Activated CD4-positive, alpha-beta T cell treated with anti-CD3 and anti-CD28 coated beads for 24 hours (primary cell): ENCODE measurements at places on chromosomes 5 and 9.

- DNase-seq = no peak
Observed at GRCh38 chr9:74499770-74500583, 2.8 kb downstream of the RORB start.

DNA sequence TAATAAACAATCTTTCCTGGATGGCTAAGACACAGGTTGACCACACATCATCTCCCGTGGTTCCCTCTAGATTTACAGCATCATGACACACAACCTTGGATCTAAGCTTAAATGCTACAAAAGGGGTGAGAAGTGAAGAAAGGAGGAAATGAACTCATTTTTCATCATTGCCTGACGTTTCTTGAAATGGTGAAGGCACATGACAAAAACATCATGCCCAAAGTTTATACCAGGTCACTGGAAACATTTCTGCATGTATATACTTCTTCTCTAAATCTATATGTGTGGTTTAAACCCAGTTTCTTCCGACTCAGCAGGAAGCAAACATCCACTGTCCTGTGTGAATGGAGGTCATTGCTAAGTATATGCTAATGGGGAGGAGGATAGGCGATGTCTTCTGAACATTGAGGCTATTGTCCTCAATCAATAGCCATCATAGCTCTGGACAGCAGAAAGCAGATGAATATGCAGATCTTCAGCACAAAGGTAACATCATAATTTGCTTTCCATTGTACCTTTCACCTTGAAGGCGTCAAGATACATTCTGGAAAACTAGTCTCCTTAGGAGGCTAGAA, 137.4 kb downstream of the MED27 start:
- DNase-seq = no peak

DNA sequence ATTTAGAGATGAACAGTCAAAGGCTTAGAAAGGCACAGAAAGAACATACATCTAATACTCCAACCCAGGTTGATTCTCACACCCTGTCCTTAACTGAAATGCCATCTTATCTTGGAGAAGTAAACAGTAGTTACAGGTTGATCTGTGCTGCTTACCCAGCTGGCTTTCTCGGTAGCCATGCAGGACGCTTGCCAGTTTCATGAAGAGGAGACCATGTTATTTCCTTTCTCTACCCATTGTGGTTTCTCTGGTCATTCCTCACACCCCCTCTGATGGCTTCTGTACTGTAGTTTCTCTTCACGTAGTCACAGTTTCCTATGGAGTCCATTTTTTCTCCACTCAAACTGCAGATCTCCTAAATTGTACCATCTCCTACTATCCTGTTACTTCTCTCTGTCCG, 206.0 kb downstream of the SGCD start:
- DNase-seq = no peak

- no peak for DNase-seq
Observed at GRCh38 chr9:19640014-19640413, 148.8 kb downstream of the SLC24A2 start.

DNA sequence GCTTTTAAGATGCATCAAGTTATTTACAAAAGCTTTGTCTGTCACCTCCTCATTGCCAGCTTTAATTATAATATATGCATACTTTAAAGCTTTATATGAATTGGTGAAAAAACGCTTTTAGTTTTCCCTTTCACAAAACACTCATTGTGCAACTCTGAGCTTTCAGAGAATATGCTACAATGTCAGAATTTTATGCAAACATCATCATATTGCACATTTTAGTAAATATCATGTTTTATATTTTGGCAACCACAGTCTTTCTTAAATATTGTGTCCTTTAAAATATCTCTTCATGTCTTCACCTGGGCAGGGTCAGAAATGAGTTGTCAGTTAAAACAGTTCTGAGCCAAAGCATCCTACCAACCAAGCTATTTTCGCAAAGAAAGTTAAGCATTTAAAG, 601.1 kb upstream of the RORB start:
- no peak for DNase-seq

DNA sequence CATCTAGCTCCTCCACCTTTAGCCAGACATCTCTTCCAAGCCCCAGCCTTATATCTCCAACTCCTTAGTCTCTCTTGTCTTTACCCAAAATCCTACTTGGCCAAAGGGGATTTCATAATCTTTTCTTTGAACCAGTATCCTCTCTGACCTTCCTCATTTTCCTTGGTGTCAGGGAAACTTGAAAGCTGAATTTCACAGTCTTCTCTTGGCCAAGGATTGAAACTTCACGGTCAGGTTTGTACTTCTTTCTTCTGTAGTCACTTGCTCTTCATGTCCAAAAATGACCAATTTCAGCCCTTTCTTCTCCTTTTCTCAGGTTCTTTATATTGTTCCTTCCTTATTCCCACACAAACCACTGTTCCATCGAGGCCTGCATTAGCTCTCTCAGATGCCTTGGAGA, 473.7 kb upstream of the KLF4 start:
- no peak for DNase-seq

DNA sequence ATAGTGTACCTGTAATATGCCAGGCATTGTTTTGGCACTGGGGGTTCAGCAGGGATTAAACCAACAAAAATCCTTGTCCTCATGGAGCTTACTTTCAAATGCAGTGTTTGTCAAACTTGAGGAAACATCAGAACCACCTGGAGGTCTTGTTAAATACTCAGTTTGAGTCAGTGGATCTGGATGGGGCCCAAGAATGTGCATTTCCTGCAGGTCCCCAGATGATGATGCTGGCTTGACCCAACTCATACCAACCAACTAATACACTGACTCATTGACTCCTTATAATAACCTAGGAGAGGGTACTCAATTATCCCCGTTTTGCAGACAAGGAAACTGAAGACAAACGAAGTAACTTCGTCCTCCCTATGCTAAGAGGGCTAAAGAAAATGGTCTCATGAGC, 11.3 kb downstream of the WWC1 start:
- DNase-seq = no peak

- no peak for DNase-seq
Observed at GRCh38 chr5:105730982-105731381, 1939.8 kb downstream of the EFNA5 start.
